DMS79 (cell line): ENCODE measurements at places on chromosomes 3 and 15.

- DNase-seq = no peak
These were observed 192.3 kb downstream of the THRB start for GRCh38 chr3:24302396-24302795.

GRCh38 chr3:130626049-130626448 lies 109.1 kb downstream of the COL6A6 start:
- DNase-seq = no peak

GRCh38 chr3:45940004-45940780 lies 3.1 kb upstream of the CXCR6 start:
- peak; percentile 53 for DNase-seq

GRCh38 chr3:154893813-154894212 lies 186.3 kb upstream of the MME start:
- no peak for DNase-seq

DNA sequence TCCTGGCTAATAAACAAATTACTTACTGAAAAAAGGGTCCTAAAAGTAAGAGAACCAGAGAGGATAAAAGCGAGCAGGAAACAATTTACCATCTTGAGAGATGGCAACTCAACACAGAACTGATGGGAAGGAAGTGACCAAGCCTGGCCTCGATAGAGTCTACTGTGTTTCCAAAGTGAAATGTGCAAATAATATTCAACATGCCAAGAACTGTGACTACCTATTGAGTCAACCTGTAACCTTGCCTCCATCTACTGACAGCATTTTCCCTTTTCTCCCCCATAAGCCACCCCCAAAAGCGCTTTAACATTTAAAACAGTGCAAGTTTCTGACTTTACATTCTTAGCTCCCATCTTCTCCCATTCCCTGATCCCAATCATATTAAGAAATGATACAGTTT lies 75.4 kb upstream of the PSMD6 start:
- no peak for DNase-seq

DNA sequence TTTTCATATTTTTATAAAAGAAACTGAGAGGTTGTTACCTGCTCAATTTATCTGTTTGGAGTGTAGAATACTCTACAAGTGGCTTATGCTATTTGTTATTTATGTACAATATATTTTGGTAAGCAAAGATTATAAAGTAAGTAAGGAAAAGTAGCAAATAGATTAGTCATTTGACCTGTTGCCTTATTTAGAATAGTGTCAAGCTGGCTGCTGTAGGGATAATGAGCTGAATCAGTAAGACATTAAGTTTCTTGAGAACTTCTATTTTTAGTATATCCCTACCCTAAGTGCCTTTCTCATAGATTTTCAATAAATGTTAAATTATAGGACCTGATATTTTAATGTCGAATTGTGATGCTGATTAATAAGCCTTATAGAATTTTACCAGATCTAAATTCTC lies 37.2 kb downstream of the ECT2 start:
- DNase-seq = no peak

DNA sequence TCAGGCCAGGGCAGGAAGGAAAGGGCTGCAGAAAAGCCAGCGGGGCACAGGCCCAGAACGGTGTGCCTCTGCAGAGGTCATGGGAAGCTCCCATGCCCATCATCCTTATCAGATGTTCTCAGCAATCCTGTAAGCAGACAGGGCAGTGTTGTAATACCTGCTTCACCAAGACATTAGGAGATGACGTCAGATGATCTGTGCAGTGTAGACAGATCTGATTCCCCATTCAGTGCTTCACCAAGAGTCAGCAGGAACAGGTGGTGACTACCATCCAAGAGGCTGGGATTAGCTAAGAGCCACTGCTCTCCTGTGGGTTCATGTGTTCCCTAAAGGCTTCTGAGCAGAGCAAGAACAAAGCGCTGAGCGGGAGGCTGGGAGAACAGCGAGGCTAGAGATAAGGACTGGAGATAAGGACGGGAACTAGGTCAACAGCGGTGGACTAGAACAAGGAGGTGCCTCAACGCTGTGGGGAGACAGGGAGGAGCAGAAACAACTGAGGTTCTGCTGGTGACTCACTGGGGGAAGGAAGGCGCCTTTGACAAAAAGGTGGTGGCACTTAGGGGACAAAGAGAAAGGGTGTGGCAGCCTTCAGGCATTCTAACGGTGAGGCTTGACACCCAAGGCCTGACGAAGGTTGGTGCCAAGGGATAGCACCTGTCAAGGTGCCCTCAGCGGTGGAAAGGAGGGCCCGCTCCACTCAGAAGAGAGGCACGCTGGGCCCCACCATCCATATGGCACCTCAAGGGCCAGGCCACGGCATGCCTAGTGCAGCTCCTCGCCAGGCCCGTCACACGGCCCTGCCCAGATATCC lies 28.4 kb downstream of the CCDC12 start:
- no peak for DNase-seq

DNA sequence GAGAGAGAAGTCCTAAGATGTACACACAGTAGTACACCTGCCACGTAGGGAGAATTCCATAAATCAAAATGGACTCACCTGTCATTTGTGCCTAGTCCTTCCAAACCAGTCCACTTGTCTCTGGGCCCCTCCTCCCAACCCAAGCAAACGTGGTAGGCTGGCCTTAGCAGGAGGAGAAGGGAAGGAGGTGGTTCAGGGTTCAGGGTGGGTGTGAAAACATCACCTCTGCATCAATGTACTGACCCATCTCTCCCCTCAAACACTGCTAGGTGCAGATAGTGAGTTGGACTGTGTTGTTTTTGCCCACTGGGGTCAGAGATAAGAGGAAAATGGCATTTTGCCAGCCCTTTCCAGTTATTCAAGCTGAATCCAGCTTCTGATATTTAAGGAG lies 99.3 kb downstream of the MME start:
- no peak for DNase-seq

DNA sequence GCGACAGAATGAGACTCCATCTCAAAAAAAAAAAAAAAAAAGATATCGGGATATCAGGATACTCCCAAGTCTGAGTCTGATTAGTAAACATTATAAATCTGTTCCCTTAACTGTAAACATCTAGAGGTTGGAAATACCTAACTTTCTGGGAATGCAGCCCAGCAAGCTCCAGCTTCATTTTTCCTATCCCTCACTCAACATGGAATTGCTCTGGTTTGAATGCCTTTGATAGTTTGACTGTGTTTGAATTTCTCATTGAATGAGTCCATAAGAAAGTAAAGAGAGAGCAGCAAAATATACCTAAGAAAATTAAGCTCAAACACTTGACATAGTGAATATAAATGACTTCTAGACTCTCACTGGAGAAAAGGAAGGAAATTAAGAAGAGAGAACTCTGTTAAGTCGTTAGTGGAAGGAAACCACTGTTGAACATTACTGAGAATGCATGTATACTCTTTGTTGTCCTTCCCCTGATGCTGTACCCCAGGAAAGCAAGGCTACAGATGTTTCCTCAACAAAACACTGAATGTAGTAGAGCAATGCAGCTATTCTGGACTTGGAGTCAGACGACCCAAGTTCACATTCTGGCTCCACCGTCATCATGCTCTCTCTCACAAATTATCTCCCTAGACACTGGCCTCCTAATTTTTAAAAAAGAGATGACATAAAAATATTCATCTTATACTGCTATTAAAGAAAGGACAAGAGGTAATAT lies 62.4 kb downstream of the CD200 start:
- DNase-seq = no peak

- no peak for DNase-seq
These were observed 76.4 kb upstream of the MFGE8 start for GRCh38 chr15:88989578-88989977.

DNA sequence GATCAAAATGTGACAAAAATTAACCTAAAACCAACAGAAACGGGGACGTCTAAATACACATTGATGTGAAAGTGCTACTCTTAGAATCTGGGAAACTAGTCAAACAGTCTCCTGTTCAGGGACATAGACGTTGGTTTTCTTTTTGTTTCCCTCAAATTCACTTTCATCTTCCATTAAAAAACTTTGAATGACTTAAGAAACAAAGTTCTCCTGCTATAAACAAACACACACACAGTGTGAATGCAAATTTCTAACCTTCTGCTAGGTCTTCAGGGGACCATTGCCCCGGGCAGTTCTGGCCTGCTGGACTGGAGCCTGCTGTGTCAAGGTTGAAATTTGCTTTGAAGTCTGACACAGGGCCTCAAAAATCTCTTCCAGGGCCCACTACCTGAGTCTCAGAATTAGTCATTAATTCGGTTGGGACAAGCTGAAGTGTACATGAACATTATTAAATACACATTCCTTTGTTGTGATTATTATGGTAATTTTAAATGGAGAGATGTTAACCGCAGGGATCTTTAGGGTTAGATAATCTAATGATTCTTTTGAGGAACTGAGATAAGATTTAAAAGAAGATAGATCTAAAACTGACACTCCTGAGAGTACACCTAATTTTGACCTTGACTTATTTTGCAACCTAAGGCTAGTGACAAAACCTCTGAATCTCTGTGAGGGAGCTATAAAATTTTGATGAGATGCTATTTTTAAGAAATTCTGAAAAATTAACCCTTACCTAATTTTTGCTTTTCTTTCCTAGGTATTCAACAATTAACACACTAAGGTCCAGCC lies 1260.4 kb downstream of the ROBO1 start:
- no peak for DNase-seq

GRCh38 chr3:119323723-119324085 lies 29.5 kb downstream of the ARHGAP31 start:
- DNase-seq = no peak

DNA sequence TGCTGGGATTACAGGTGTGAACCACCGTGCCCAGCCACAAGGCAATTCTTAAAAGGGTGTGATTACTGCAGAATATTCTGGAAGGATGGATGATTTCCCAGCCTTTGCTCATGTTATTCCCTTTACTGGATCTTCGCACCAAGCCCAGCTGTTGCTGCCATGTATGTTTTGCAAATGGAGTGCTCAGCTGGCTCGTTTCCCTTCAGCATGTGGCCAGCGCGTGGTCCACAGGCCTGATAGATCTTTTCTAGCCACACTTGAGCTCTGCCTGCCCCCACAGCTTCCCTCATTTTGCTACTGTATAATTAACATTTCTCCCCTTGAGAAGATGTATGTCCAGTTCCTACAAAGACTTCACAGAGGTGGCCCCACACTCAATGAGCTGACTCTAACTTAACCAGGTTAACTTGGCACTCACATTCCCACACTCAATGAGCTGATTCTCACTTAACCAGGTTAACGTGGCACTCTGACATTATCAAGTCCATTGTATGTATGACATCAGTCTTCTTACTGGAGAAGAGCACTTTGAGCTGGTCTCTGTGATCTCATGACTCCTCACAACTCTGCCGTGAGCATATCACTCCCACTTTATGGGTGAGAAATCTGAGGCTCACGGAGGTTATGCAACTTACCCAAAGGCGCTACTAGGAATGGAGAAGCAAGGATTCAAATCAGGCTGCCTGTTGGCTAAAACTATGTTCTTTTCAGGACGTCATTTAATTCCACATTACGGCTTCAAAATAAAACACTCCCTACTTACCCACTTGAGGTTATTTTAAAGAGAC lies 49.2 kb downstream of the TM4SF4 start:
- DNase-seq = no peak

- peak; percentile 44 for DNase-seq
These were observed 293.7 kb downstream of the ARPP21 start for GRCh38 chr3:35932995-35933394.

GRCh38 chr3:52314489-52314888 lies 1.6 kb upstream of the DNAH1 start:
- DNase-seq = no peak

GRCh38 chr3:7307410-7307809 lies 446.5 kb downstream of the GRM7 start:
- no peak for DNase-seq

GRCh38 chr15:72856549-72857040 lies 73.0 kb upstream of the ADPGK start:
- no peak for DNase-seq

- DNase-seq = peak; percentile 4
These were observed 1.8 kb downstream of the YEATS2 start for GRCh38 chr3:183699238-183699947.

- no peak for DNase-seq
These were observed 124.7 kb upstream of the RAD18 start for GRCh38 chr3:9087831-9088413.

DNA sequence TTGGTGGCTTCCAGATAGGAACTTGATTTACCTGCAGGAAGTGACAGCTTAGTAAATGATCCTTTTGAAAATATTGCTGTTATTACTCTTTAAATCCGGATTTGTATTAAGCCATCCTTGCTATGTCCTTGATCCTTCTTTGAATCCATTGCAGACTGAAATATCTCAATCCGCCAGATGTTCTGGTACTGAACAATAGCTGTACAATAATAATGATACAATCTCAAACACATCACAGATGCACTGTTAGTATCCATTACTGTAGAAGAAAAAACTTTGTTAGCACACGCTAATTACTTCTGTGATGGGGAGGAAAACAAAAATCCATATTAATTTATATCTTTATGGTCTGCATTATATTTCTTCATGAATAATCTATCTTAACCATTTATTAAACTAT lies 202.3 kb downstream of the CNTN4 start:
- no peak for DNase-seq

DNA sequence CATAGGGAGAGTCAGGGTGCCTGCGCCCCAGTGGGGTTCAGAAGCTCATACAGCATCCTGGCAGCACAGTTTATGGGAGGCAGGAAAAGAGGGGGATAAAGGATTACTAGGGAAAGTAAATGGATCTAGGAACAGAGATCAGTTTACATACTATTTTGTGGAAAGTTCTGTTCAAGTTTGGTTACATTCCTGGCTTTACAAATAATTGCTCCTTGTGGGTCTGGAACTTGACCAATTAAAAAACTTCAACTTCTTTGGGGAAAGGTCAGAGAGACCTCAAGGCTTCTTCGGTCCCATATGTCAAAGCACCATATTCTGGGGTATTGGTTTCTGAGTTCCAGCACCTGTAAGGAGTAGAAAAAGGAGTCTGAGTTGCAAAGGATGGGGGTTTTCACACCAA lies 64.1 kb downstream of the ZDHHC19 start:
- DNase-seq = no peak

GRCh38 chr3:185172086-185173049 lies 19.5 kb upstream of the C3orf70 start:
- no peak for DNase-seq

GRCh38 chr15:47870956-47871625 lies 153.8 kb downstream of the SEMA6D start:
- DNase-seq = no peak

GRCh38 chr3:134772011-134772410 lies 23.0 kb upstream of the EPHB1 start:
- DNase-seq = no peak

- no peak for DNase-seq
These were observed 602 bp downstream of the TRIM71 start for GRCh38 chr3:32818229-32818969.

GRCh38 chr3:149615731-149616221 lies 42.0 kb downstream of the WWTR1 start:
- no peak for DNase-seq

- DNase-seq = no peak
These were observed 15.0 kb upstream of the PLSCR1 start for GRCh38 chr3:146559388-146559787.

GRCh38 chr15:55532944-55533343 lies 24.9 kb upstream of the DNAAF4 start:
- DNase-seq = no peak
